ENCODE measurements at places on chromosomes 6 and 20.

- no peak for DNase-seq
Measured at GRCh38 chr6:25627001-25627400, 25.0 kb upstream of the SCGN start.

DNA sequence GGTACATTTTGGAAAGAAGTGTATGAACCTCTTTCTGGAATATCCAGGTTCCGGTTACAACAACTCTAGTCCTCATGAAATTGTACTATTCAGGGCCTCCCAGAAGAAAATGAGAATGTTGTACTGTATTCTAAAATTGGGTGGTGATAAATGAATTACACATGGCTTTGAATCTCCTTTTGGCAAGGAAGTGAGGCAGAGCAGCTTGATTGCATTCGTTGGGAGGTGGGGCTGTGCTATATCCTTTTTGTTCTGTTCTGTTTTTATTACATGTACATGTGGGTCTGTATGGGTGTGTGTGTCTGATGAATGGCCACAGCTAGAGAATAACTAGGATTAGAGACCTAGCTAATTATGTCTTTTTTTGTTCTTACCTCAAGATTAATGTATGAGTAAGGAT is 37.8 kb upstream of the SNRPB2 start:
- no peak for DNase-seq

GRCh38 chr6:126650931-126651330 is 311.0 kb downstream of the CENPW start:
- DNase-seq = no peak

- no peak for DNase-seq
Measured at GRCh38 chr6:106874481-106874880, 100.0 kb downstream of the CD24 start.

GRCh38 chr20:31675828-31676608 is 38.3 kb downstream of the COX4I2 start:
- no peak for DNase-seq
